ENCODE measurements at places on chromosomes 2 and 18.

DNA sequence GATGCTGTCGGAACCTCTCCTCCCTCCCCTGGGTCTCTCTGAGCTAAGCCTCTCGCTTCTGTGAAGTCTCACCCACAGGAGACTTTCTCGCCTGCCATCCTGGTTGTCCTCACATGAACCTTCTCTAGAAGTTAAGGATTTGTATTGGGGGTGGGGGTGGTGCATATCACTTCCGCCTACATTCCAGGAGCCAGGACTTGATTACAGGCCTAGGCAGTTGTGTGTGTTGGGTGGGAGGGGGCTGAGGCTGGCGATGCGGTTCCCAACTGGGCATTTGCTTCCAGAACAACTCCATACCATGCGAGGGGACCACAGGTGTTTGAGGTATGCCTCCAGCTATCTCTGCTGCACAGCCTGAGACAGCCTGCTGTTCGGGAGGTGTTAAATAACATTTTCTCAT, 56.8 kb upstream of the MGAT4A start:
- DNase-seq = no peak

GRCh38 chr18:50356036-50356945, 18.6 kb upstream of the SKA1 start:
- peak; percentile 28 for DNase-seq

DNA sequence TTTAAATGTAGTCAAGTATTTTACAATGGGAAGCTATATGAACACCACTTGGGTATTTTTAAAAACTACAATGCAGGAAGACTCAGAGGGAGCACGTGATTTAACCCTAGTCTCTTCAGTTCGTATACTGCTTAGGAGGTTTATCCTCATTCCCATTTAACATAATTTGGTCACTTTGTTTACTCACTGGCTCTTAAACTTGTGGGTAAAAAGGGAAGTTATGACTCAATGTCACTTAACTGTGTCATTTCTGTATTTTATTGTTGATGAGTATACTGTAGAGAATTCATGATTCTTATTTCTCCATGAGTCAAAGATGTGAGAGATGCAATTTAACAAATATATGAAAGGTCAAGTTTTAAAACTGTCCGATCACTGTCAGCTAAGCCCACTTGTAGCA, 48.2 kb downstream of the SLC66A3 start:
- DNase-seq = no peak

GRCh38 chr2:184560603-184561002, 37.7 kb upstream of the ZNF804A start:
- DNase-seq = no peak

GRCh38 chr2:50345701-50346591, 686.0 kb downstream of the NRXN1 start:
- DNase-seq = no peak

- DNase-seq = no peak
Observed at GRCh38 chr2:215401896-215402379, 33.9 kb downstream of the FN1 start.

DNA sequence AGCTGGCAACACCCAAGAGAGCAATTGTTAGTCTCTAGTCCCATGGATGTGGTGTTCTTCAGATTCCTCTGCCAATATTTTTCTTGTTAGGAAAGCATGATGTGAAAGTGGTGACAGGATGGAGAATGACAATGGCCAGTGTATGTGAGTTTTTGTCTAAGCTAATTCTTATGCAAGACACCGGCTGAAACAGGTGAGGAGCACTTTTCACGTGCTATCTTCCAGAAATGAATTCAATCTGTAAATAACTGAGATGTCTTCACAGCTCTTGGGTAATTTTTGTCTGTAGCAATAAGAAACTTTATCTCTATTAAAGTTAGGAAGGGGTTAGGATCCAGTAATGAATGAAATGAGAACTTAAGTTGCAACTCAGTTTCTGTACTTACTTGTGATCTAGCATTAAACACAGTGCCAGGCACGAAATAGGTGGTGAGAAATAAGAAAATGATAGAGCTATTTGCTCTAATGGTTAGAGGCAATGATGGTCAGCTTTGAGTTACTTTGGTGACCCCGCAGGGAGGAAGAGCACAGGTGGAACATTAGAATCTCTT, 676 bp upstream of the AGPS start:
- no peak for DNase-seq

GRCh38 chr2:177174486-177174885, 38.1 kb upstream of the HNRNPA3 start:
- no peak for DNase-seq

DNA sequence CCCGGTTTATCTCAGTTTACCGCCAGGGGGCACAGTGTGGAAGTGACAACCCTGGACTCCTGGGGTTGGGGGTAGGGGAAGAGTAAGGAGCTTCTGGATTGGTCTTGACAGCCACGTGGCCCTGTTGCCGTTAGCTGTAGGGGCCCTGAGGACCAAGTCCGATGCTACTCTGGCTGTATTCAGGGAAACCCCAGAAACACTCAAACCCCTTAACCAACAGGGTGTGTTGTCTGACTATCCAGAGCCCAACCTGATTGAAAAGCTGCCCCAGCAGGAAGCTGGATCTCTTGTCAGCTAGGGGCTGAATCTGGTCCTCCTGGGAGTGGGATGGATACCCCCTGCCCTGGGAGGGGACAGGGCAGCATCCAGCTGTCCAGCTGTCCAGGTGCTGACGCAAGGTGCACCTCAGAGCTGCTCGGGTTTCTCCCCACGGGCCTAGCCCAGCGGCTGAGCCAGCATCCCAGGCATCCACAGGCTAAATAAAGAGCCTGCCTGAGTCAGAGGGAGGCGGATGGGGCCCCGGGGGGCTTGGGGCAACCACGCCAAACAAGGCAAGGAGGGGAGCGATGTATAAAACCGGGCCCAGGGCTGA, 3.1 kb upstream of the GMPPA start:
- peak; percentile 66 for DNase-seq

- DNase-seq = no peak
Observed at GRCh38 chr2:140550821-140551220, 1580.0 kb downstream of the LRP1B start.
